Right renal pelvis (tissue), 4 donors: ENCODE measurements at places on chromosomes 4 and X. TPM values are rescaled to one million over a fixed set of nuclear protein-coding genes. Genes with fewer than 3 reads are reported as not detected.

- no peak for DNase-seq
Observed at GRCh38 chrX:43474321-43474720, 181.8 kb upstream of the MAOA start.

GRCh38 chr4:132238697-132239096, 910.4 kb upstream of the PCDH10 start:
- DNase-seq: no peak

The GLRA3 gene
- 0.03 TPM for polyA plus RNA-seq

The PPP1R2C gene
- not detected for polyA plus RNA-seq
